ENCODE measurements at places on chromosomes 16 and 17.

DNA sequence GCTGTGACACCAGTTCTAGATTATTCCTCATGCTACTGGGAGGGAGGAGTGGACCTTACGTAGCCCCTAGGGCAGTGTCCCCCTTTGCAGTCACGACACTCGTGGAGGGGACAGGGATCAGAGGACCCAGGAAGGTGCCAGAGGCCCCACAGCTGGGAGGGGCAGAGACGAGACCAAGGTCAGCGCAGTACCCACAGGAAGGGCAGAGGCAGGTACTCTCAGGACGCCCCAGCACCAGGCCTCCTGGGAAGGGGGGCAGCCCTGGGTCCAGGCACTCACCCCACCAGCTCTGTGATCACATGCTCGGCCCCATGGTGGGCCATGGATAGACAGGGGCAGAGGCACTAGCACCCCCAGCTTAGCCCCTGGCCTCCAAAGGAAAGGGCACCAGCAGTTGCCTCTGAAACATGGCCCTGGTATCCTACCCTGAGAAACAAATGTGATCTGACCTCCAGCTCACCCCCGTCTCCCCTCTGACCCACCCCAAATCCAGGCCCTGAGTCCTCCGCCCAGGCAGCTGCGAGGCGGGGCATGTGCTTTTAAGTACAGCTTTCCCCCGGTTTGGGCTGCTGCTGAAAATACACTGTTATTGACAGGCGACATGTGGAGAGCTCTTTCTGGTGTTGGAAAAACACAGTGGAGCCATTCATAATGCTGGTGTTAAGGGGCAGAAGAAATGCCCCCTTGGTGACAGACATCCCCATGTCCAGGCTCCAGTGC, 361.9 kb downstream of the C16orf95 start:
- no peak for DNase-seq

- DNase-seq: no peak
These were observed 82.3 kb upstream of the MED9 start for GRCh38 chr17:17394494-17394893.

DNA sequence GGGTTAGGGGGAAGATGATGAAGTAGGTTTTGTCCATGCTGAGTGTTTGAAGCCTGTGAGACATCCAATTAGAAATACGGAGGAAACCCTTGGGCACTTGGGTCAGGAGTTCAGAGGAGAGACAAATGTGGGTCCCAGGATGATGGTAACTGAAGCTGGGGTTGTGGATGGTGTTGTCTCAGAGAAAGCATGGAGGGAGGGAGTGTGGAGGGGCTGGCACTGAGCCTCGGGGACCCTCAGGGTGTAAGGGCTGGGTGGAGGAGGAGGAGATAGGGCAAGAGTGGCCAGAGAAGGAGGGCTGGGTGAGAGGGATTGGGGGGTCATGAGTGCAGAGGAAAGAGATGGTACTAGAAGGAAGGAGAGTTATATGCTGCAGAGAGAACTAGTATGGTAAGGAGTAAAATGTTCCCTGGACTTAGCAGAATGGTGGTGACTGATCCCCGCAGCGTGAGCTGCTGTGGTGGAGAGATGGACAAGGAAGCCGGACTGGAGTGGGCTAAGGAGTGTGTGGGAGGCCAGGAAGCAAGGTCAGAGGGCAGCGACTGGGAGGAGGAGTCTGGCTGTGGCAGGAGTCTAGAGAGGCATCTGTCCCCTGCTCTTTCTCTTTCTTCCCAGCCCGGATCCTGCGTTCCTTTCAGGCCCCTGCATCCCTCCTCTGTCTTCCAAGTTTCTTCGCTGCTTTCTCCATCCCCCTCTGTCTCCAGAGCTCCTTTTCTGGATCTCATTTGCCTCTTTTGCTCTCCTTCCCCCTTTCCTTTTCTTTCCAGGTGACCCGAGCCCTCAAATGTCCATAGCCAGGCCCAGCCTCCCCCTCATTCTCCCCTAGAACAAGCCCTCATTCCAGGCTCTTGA, 3.9 kb upstream of the COL1A1 start:
- DNase-seq: peak; percentile 24

DNA sequence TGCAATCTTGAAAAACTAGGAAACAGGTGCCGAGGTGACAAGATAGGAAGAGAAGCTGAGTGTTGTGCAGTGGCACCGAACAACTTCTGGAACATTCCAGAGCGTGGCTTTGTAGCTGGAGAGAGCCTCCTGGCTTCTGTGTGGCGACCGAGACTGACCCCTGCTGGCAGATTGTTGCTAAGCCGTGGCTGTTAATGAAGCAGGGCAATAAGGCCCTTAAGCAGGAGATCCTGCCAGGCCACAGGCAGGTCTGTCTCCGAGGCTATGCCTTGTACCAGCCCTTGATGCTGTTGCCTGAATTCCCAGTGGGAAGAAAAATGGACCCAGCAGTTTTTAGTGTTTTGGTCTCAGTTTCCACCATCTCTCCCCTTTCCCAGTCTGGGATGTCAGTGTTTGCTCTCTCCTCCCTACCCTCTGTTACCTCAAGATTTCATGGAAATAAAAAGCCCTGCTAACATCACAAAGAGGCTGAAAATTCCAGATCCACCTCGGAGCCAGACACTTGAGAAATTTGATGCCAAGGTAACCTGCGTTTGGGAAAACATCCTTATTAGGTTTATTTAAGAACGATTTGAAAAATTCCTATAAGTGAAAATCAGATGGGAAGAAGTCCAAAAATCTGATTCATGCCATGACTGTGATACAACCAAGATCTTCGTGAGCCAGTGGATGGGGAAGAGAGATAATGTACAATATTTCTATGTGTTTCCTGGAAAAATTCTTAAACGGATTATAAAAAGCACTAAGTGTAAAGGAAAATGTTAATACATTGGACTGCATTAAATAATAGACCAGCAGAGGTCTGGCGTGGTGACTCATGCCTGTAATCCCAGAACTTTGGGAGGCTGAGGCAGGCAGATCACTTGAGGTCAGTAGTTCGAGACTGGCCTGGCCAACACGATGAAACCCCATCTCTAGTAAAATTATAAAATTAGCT, 265.1 kb downstream of the PRKCA start:
- DNase-seq: peak; percentile 69

GRCh38 chr17:35084987-35085386, 21.5 kb upstream of the RFFL start:
- DNase-seq: peak; percentile 94

DNA sequence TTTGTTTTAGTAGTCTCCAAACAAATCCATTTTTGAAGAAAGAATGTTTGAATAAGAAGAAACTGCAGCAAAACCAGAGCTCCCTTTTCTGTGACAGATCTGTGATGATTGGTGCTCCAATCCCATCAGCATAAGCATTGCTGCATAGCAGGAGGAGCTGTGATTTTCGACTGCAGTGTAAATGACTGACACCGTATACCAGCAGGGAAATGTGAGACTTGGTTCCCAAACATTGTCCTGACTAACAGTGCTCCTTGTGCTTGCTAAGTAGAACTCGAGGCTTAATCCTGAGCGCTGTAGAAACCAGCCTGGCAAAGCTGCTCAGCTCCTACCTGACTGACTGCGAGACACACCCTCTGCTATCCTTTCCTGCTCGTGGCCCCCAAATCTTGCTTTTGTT, 57.2 kb downstream of the NUP93 start:
- DNase-seq: no peak

- DNase-seq: no peak
These were observed 4.1 kb upstream of the NAGS start for GRCh38 chr17:44000141-44000860.

GRCh38 chr17:73227379-73227778, 34.3 kb downstream of the CPSF4L start:
- no peak for DNase-seq

GRCh38 chr16:30902029-30902972, 5.9 kb downstream of the CTF1 start:
- DNase-seq: peak; percentile 33

DNA sequence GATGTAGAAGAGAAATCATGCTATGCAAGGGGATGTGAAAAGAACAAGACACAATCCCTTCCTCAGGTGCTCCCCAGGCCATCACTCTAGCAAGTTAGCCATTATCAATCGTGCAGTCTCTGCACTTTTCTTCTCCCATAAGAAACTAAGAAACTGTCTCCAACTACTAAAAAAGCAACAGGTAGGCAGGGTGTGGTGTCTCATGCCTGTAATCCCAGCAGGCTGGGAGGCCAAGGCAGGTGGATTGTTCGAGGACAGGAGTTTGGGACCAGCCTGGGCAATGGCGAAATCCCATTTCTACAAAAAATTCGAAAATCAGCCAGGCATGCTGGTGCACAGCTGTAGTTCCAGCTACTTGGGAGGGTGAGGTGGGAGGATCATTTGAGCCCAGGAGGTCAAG, 13.8 kb downstream of the PARN start:
- DNase-seq: no peak

DNA sequence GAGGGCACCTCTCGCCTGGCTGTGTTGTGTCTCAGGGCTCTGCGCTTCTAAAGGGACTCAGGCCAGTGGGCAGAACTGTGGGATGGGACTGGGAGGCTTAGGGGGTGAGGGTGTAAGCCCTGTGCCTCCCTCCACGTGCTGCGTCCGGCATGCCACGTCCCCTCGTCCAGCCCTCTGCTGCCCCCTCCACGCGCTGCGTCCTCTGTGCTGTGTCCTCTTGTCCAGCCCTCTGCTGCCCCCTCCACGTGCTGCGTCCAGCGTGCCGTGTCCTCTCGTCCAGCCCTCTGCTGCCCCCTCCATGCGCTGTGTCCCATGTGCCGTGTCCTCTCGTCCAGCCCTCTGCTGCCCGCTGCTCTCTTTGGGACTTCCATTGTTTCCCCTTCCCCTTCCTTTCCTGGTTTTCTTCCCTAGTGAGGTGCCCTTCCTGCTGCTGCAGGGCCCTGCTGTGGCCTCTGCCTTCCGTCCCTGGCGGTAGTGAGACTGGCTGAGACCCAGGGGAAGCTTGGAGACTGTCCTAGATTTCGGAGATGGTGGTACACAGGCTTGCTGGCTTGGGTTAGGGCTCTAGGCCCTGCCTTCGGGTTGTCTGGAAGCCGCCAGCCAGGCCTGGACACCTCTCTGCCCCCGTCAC, 6.4 kb upstream of the ZNF750 start:
- DNase-seq: no peak

DNA sequence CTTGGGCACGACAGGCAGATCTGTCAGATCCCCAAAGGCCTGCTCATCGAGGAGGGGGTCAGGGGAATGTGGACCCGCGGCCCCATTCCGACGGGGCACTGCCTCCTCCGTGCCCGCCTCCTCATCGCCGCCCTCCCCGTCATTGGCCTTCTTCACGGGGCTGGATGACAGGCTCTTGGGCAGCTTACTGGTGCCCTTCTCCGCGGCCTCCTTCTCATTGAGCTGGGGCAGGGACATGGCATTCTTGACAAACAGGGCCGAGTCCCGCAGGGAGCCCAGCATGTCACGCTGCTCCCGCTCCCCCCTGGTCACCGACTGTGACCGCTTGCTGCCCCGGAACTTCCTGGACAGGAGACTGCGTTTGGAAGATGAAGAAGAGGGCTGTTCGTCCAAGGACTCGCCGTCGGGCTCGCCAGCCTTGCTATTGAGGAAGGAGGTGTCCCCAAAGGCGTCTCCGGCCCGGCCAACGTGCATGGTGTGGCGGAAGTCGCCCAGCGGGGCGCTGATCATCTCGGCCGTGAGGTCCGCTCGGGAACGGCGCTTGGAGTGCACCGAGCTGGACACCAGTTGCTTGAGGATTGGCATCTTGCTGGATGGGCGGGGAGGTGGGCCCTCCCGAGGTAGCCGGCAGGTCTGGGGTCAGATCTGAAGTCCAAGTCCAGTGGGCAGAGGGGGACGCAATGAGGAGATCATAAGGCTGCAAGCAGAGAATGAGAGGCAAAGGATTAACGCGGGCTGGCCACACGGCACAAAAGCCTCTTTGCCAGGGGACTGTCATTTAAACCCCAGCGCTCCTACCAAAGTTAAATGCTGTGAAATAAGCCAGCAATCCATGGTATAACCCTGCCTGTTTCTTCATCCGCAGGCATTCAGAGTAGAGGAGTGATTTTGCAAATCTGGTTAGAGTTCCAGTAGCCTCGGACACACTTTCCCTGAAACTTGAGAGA, 24.5 kb upstream of the CPSF4L start:
- no peak for DNase-seq

DNA sequence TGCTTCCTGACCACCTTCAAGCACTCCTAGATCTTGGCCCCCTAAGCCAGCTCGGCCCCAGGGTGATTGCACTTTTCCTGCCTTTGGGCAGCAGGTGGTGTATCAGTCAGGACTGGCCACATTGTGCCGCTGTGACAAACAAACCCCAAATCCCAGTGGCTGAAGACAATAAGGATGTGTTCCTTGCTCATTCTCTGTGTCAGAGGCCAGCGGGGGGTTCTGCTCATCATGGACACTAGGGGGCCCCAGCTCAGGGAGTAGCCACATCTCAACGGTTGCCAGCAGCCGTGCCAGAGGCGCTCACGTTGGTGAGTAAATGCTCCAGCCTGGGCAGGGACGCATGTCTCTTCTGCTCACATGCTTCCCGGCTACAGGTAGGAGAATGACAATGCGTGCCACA, 60.4 kb downstream of the ZDHHC7 start:
- no peak for DNase-seq

- DNase-seq: no peak
These were observed 174.0 kb upstream of the GSE1 start for GRCh38 chr16:85438981-85439685.

GRCh38 chr16:30669026-30669902, 11.0 kb downstream of the FBRS start:
- DNase-seq: no peak

- no peak for DNase-seq
These were observed 38.7 kb downstream of the TIMM22 start for GRCh38 chr17:1035546-1036170.

GRCh38 chr16:86984991-86985647, 332.1 kb downstream of the C16orf95 start:
- DNase-seq: no peak

GRCh38 chr17:43581613-43582012, 35.5 kb upstream of the ETV4 start:
- DNase-seq: no peak

GRCh38 chr17:58504826-58505351, 9.5 kb downstream of the MTMR4 start:
- DNase-seq: no peak

GRCh38 chr17:78658281-78658785, 81.1 kb upstream of the DNAH17 start:
- DNase-seq: no peak

DNA sequence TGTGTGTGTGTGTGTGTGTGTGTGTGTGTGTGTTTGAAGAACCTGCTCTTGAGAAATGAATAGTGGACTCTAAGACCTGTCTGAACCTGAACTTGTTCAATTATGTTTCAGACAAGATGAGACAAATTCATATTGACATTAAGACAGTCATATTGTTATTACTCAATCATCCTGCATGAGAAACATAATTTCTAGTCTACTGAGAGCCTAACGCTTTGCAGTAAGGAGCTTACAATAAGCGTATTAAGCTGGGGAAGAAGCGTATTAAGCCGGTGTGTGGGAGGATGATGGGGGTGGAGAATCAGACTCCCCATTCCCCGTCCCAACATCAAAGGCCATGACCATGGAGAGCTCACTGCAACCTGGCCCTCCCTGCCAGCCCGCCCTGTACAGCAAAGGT, 22.4 kb upstream of the MNT start:
- DNase-seq: no peak

Data from RCC 7860 (cell line).